ENCODE measurements at places on chromosomes 6 and 20. TPM values are rescaled to one million over a fixed set of nuclear protein-coding genes. Genes with fewer than 3 reads are reported as not detected.
A peak's percentile ranks its signal among the peaks of the same experiment; 100 is the strongest.

DNA sequence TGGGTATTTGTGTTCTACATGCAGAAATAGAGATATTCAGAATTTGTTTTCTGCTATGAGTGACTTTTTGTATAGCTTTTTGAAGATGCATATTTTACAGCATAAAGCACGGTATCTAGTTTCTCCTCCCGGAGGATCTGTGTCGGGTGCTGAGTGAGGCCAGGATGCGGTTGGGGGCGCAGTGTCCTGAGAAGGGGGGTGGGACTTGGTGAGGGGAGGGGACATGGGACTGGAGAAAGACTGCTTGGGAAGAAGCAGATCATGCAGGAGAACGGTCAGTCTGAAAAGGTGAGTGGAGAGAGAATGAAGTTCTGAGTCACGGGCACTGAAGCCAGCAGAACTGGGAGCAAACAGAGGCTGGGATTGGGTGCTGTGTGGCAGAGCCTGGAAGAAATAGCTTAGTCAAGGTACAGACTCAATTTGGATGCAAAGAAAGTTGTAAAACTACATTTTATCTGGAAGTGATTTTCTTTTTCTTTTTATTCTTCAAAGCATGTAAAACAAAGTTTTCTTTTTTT, 44.0 kb downstream of the STX11 start:
- no peak for DNase-seq

DNA sequence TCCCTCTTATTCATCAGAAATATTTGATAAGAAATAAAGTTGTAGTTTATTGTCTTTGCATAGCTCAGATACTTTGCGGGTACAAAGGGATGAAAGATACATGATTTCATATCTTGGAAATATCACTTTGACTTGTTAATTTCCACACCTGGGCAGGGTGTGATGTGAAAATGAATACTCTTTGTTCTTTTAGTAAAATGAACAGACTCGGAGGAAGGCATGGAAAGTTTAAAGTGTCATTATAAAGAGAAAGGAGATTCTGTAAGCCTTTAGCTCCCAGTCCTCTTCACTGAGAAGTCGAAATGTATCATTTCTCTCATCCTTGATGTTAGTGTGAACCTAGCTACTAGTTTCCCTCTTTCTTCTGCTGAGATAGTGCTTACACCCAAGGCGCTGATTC, 36.7 kb upstream of the AKIRIN2 start:
- no peak for DNase-seq

DNA sequence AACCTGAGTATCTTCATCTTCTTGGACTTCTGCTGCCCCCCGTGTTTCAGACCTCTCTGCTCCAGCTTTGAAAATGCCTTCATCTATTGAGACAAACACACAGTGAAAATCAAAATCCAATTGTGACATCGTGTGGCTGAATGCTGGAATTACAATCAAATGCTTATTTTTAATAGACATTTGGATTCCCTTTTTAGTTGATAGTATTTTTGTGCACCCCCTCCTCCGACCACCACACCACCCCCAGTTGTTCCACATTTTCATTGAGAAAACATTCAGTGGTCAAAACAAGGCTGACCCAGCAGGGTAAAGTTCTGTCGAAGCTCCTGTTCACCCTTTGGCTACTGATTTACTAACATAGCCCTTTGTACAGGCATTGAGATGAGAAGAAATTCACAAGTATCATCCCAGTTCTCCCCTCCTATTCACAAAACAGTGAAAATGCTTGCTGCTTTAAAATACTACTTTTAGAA, 79.0 kb downstream of the NRSN1 start:
- DNase-seq = peak; percentile 8

GRCh38 chr6:140459209-140459608, 1084.8 kb upstream of the CITED2 start:
- no peak for DNase-seq

The BPIFB4 gene
- total RNA-seq = not detected

The PXDC1 gene
- 104 TPM for total RNA-seq

The BEND6 gene
- total RNA-seq = 1.2 TPM

The LY6G6F gene
- total RNA-seq = not detected

The FAM217A gene
- not detected for total RNA-seq
